ENCODE measurements at places on chromosomes 3 and 15.

DNA sequence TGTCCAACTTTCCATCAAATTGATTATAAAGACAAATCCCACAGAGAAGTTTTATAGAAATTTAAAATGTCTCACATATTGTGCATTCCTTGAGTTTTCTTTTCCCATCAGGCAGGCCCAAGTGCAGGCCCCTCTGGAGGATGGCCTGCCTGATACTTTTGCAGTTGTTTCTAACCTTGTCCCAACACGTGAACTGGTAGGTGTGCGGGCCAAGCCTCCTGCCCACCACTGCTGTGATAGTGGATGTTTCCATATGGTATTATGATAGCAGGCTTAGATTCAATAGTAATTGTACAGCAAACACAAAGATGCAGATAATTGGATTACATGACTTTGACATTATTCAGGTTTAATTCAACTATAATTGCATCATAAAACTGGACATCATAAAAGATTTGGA lies 1.4 kb downstream of the P2RY12 start:
- no peak for DNase-seq

GRCh38 chr15:90761629-90762028 lies 44.5 kb downstream of the BLM start:
- no peak for DNase-seq

- DNase-seq = no peak
Measured at GRCh38 chr3:100864471-100865250, 128.6 kb downstream of the ABI3BP start.

DNA sequence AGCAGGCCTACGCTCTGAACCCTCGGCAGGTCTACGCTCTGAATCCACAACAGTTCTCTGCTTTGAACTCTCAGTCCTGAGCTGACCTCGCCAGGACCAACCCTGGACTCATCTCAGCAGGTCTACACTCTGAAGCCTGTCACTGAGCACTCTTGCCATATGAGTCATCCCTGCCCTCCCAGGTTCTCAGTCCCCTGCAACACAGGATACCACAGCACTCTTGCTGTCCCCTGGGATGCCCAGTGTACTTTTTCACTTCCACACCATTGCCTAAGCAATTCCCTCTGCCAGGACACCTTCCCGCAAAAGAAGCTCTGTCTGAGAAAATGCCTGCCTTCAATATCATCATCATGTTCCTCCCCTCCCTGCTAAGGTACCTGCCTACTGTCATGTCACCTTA lies 42.0 kb downstream of the NUP210 start:
- no peak for DNase-seq

GRCh38 chr15:33846142-33846541 lies 122.2 kb upstream of the CHRM5 start:
- DNase-seq = no peak

DNA sequence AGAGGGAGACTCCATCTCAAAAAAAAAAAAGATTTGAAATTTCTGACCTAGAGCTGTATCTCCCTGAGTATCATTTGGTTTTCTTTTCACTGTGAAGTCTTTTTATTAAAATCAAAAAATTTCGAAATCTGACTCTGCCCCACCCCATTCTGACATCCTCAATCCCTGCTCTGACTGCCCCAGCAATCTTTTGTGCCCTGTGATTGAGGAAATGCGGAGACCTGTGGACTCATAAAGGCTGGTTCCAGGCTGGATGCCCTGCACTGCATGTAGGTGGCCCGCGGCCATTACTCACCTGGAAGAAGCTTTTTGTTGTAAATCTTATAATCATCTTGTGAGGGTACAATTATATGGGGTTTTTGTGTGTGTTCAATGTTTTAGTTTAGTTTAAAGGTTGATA lies 147.3 kb upstream of the SEMA6D start:
- DNase-seq = no peak

DNA sequence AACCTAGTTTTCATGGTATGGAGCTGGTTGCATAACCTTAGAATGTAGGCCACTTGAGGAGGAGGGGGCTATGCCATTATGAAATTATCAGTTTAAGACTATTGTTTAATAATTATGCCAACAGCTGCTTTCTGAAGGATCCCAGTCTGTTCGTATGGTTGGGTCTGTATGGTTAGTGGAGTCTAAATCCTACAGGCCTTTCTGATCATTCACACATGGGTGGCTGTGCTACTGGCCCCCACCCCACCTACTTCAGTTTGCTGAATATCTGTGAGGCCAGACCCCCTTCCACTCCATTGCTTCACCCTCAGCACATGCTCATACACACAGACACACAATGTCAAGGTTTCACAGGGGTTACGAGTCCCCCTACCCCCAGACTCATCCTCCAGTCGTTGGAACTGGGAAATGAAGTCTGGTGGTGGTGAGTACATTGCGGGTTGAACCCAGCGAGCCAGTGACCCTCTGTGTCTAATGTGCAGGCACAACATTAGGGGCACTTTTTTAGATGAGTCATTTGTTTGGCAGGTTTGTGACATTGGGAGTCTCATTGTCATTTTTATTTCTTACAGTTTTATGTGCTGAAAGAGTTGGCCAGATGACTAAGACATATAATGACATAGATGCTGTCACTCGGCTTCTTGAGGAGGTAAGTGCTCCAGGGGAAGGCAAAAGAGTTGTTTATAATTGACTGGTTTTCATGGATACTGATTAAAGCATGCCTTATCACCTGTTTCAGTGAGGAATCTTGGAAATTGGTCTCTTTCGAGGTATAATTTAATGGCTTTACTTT lies 85.3 kb downstream of the TRAK1 start:
- peak; percentile 41 for DNase-seq

- no peak for DNase-seq
Measured at GRCh38 chr15:49343546-49343945, 79.5 kb upstream of the FGF7 start.

Data from NCI-H1436 (cell line).